ENCODE measurements at places on chromosomes 3 and 15.
A peak's percentile ranks its signal among the peaks of the same experiment; 100 is the strongest.

GRCh38 chr15:88061452-88061851, 195.1 kb downstream of the NTRK3 start:
- DNase-seq: no peak

DNA sequence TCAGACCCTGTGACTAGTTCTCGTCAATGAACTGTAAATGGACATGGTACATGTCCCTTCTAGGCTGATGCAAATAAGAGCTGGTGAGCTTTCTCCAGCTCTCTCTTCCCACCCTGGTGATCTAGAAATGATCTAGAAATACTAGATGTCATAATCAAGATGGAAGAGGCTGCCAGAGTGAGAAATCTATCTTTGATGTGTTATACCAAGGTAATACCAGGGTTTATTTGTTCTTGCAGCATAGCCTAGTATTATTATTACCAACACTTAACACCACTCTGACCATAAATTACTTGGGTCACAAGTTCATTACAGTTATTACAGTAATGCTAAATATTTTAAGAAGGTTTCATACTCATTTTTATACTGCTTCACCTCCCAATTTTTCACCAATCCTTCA, 138.4 kb upstream of the LMCD1 start:
- DNase-seq: no peak

DNA sequence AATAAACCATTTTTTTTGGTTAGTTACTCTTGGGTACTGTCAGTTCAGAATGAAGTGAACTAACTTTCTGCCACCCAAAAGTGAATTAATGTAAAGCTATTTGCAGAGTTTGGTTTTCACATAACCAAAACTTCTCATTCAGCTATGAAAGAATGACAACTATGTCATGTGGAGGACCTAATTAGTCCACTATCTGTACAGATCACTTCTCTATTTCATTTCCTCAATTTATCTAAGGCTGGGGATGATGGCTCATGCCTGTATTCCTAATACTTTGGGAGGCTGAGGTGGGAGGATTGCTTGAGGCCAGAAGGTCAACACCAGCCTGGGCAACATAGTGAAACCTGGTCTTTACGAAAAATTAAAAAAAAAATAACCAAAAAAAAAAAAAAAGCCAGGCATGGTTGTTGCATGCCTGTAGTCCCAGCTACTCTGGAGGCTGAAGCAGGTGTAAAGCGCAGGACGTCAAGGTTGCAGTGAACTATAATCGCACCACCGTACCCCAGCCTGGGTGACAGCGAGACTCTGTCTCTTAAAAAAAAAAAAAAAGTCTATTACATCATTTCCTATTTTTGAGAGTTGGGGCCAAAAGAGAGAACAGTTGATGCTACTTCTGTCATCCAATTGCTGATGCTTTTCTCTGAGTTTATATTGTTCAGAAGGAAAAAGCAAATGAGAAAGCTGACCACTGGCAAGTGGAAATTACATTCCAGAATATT, 8.7 kb downstream of the HYPK start:
- DNase-seq: no peak

GRCh38 chr3:100720426-100720825, 11.1 kb downstream of the TFG start:
- DNase-seq: no peak

GRCh38 chr15:83794209-83794608, 140.3 kb downstream of the ADAMTSL3 start:
- DNase-seq: no peak

DNA sequence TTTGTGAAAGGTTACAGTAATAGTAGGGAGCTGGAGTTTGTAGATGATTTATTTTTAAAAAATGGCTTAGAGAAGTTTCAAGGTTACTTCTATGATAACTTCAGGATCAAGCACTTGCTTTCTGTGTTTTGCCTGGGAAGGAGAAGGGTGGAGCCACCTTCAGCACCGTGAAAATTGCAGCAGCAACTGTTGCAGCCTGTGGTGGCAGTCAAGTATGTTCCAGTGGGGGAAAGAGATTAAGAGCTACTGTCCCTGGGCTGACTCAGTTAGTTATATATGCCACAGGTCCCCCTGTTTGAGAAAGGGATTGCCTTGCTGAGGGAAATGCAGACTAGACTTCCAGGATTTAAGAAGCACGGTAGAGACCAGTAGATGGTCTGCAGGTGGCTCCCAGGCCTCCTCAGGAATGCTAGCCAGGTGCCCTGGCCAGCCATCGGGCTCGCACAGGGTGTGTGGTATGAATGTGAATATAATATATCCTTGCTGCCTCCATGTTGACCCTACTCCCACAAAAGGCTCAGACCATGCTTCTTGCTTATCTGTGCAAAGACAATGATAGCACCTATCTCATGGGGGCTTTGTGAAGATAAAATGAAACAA, 389.5 kb downstream of the CACNA2D3 start:
- DNase-seq: no peak

- no peak for DNase-seq
Observed at GRCh38 chr15:63306492-63307073, 29.2 kb downstream of the APH1B start.

GRCh38 chr3:159787794-159788205, 200.8 kb upstream of the IL12A start:
- no peak for DNase-seq

GRCh38 chr15:34209421-34210282, at the start of gene KATNBL1:
TSS of gene KATNBL1 (minus strand) at chr15:34210096. CDS start at chr15:34163676, 46,420 bp downstream.
- DNase-seq: peak; percentile 98

GRCh38 chr3:187665010-187665409, 5.2 kb downstream of the SST start:
- DNase-seq: no peak

DNA sequence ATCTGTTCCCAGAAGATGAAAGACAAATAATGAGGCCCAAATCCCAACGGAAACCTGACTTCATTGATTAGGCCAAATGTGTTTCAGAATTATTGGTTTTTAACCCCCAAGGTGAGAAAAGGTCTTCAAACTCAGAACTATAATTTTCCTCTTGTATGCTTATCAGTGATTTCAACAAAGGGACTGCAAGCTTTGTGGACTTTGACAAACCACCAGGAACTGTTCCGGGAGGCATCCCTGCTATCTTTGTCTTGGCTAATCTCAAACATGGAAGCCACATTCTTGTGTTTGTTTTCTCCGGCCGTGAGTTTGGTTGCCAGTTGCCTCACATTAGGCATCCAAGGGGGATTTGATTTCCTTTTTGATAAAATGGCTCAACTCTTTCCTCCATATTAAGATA, 19.5 kb downstream of the ARHGEF3 start:
- DNase-seq: no peak

DNA sequence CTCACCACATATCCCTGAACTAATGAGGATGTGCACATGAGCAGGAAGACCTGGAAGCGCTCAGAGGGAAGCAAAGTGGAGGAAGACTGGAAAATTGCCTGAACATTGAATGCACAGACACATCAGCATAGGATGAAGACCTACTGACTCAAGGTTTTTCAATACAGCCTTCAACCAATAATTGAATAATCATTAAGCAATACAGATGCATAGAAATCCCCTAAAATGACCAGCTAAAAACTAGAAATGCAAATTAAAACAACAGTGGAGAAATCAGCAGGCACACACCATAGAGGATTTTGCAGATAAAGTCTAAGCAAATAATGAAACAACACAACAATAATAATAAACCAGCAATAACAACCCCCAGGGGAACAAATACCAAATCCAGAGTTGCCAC, 80.4 kb downstream of the CEP152 start:
- DNase-seq: no peak

- no peak for DNase-seq
Observed at GRCh38 chr3:106534206-106534605, 665.4 kb upstream of the CBLB start.

DNA sequence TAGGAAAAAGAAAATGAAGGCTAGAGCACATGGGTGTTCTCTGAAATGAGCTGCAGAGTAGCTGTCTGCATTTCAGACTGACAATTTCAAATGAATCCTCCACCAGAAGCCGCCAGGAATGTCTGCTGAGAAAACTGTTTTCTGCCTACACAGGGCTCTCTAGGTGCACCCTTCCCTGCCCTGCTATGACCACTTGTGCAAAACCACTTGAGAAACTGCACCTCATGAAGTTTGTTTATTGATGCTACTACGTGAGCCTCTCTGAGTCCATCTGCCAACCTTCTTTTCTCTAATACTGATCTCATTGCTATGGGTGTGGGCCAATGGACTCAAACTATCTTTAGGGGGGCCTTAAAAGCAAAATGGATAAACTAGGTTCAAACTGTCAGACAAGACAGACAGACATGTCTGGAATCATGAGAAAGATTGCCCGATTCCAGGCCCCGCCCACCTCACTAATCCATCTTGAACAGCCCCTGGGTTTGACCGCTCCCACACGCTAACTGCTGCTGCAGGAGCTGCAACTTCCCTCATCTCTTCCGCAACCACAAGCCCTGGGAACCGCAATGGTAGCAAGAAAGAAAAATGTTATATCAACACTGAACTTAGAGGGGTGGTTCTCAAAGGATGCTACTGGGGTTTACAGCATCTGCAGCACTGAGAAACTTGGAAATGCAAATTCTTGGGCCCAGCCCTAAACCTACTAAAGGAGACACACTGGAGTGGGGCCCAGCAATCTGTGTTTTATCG, 9.0 kb upstream of the CD47 start:
- no peak for DNase-seq

DNA sequence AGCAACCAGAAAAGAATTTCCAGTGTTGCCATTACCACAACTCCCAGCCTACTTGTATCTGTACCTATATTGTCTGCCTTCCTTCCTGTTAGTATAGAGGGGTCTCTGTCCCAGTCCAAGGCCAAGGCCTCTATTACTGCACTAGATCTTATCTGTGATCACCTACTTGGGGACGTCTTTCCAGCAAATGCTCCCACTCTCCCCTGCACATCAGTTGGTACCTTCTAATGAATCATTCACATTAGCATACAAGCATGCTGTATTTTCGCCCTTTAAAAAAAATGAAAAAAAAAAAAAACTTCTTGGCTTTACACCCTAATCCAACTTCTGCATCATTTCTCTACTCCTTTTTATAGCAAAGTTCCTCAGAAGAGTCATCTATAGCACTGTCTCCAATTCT, 4.8 kb upstream of the AVEN start:
- DNase-seq: no peak

- no peak for DNase-seq
Observed at GRCh38 chr3:191030491-191030890, 168.0 kb upstream of the GMNC start.

GRCh38 chr3:101950510-101950909, 101.2 kb downstream of the NFKBIZ start:
- no peak for DNase-seq

- no peak for DNase-seq
Observed at GRCh38 chr3:18282507-18282906, 142.6 kb downstream of the SATB1 start.

- no peak for DNase-seq
Observed at GRCh38 chr3:98583766-98584165, 9.6 kb downstream of the CPOX start.

GRCh38 chr3:38354588-38355330, 8.2 kb downstream of the XYLB start:
- no peak for DNase-seq

DNA sequence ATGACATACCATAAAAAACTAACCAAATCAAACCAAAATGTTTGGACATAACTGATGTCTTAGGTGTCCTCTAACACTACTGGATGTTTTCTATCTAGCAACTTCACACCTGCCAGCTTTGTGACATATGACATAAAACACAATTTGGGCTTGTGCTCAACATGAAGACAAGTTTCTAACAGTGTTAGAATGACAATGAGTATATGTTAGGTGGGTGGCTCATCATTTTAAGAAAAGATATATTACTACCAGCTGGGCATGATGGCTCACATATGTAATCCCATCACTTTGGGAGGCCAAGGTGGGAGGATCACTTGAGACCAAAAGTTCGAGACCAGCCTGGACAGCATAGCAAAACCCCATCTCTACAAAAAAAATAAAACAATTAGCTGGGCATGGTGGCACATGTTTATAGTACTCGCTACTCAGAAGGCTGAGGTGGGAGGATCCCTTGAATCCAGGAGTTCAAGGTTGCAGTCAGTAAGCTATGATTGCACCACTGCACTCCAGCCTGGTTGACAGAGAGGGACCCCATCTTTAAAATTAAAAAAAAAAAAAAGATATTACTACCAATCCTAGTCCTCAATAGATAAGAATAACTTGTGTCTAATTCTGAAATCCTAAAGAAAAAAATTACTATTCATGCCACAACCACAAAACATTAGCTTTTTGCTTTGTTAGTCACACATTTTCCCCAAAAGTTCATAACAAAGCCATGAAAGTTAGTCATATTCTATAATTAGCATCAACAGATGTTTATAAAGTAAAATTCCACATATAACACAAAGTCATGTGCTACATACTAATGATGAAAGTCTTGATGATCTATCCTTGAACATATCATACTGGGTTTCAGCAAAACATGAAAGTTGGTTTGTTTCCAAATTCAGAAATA, 59.9 kb downstream of the LRRFIP2 start:
- DNase-seq: peak; percentile 36

- peak; percentile 83 for DNase-seq
Observed at GRCh38 chr3:23710555-23710954, 95.2 kb upstream of the UBE2E1 start.

- DNase-seq: no peak
Observed at GRCh38 chr15:101203607-101204189, 48.1 kb downstream of the CHSY1 start.

DNA sequence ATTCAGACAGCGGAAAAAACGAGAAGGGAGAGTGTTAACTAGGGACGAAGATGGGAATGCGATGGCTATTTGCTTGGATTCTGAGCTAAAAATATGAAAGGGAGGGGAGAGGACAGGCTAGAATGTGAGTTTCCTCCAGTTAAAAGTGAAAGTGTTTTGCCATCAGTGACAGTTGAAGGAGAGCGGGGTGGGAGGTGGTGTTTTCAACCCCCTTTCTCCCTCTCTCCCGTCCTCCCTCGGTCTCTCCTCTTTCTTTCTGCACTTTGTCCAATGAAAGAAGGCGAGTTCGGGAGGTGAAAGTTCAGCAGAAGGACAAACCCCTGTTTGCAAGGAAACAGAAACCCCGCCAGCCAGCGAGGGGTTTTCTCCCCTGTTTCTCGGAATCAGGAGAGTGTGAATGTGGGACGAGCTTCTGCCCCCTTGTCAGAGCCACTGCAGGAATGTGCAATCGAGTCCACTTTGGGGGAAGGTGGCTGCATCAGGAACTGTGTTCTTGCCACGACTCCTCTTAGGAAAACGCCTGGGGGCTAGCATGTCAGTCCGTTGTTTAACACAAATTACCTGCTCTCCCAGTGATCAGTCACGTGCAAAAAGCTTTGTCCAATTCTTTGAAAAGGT, 975 bp upstream of the FOXP1 start:
- peak; percentile 44 for DNase-seq

DNA sequence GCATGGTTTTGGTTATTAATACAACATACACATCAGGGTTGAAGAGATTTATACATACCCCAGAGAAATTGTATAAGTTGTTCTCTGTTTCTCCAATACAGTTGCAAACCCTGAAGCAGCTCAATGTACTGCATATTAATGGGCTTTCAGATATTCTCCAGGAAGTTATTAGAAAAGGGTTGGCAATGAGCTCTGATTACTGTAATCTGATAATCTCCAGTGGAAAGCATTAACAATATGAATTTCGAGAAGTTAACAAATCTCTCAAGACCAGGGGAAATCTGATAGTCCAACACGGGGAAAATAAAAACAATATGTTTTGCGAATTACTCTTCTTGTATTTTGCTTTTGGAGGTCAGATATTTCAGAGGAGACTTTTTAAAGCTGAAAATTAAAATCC, 950.1 kb downstream of the TBL1XR1 start:
- DNase-seq: no peak

GRCh38 chr15:91909574-91909973, 56.1 kb downstream of the SLCO3A1 start:
- DNase-seq: no peak

GRCh38 chr15:60299452-60300047, 98.2 kb downstream of the ANXA2 start:
- peak; percentile 19 for DNase-seq

- DNase-seq: peak; percentile 25
Observed at GRCh38 chr3:187913617-187914033, 168.4 kb upstream of the BCL6 start.
